Activated naive CD8-positive, alpha-beta T cell treated with anti-CD3 and anti-CD28 coated beads, Interleukin-2, amount 10 ng/mL, durations not matched to agents 7 days and 5 days (primary cell): ENCODE measurements at places on chromosomes 1 and 21.

- H3K27ac ChIP-seq: no peak overlapping the region
- DNase-seq: no peak
- H3K4me1 ChIP-seq: no peaks in the 10 kb centered on the region
- H3K4me3 ChIP-seq: no peak overlapping the region
- H3K36me3 ChIP-seq: no peaks in the 10 kb centered on the region
These were observed 185.3 kb upstream of the POU3F1 start for GRCh38 chr1:38231941-38232340.

GRCh38 chr1:23692308-23692871, 784 bp downstream of the RPL11 start:
- DNase-seq: no peak
- peak overlapping the region; percentile 89 for H3K27ac ChIP-seq
- peak overlapping the region; percentile 96 for H3K4me3 ChIP-seq
- H3K27me3 ChIP-seq: no peaks in the 10 kb centered on the region
- peaks cover 44% of the 10 kb centered on the region for H3K4me1 ChIP-seq

GRCh38 chr21:45888386-45889009, 93.1 kb upstream of the COL6A1 start:
- no peak overlapping the region for H3K27ac ChIP-seq
- peaks cover 10% of the 10 kb centered on the region for H3K27me3 ChIP-seq
- peaks cover 6% of the 10 kb centered on the region for H3K36me3 ChIP-seq
- H3K4me3 ChIP-seq: no peak overlapping the region
- DNase-seq: no peak
- peaks cover 16% of the 10 kb centered on the region for H3K4me1 ChIP-seq

DNA sequence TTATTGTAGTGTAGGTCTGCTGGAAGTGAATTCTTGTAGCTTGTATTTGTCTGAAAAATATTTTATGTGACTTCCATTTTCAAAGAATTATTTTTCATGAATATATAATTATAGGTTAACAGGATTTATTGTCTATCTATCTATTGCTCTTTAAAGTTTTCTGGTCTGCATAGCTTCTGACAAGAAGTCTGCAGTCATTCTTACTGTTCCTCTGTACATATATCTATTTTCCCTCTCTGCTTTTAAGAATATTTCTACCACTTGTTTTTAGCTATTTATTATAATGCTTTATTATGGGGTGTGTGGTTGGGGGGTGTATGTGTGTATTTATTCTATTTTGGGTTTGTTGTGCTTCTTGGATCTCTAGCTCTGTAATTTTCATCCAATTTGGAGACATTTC, 77.4 kb downstream of the ETS2 start:
- H3K27me3 ChIP-seq: peaks cover 3% of the 10 kb centered on the region
- no peak overlapping the region for H3K4me3 ChIP-seq
- H3K4me1 ChIP-seq: no peaks in the 10 kb centered on the region
- DNase-seq: no peak

GRCh38 chr1:79100385-79100784, 93.9 kb upstream of the ADGRL4 start:
- no peak for DNase-seq
- H3K27ac ChIP-seq: no peak overlapping the region
- no peaks in the 10 kb centered on the region for H3K36me3 ChIP-seq
- H3K27me3 ChIP-seq: no peaks in the 10 kb centered on the region
- H3K4me3 ChIP-seq: no peak overlapping the region

DNA sequence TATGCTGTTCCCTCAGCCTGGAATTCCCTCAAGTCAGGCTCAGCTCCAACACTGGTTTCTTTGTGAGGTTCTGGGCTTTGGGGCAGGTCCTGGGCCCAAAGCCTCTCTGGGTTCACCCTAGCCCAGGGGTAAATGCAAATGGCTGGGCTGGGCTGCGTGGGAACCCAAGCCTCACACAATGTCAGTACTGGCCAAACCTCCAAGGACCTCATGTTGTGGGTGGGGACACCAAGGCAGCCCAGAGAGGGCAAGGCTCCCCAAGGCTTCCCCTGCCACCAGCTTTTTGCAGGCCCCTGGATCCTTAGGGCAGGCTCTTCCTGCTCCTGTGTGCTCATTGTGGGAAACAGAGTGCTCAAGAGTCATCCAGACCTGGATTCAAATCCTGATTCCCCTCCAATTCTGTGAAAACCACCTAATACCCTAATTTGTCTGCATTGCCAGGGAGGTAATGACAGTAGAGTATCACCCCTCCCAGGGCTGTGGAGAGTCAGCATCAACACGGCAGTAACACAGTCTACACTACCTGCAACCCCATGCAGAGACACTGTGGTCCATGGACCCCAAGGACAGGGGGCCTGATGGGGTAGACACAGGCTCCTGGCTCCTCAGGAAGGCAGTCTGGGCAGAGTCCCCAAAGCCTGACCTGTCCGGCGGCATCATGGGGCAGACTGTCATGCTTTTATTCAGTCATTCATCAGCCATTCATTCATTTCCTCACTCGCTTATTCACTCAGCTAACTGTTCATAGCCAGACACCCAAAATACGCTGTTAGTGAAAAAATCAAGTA, 85.7 kb downstream of the DMRTB1 start:
- no peaks in the 10 kb centered on the region for H3K4me1 ChIP-seq
- no peak overlapping the region for H3K27ac ChIP-seq
- no peak overlapping the region for H3K4me3 ChIP-seq
- DNase-seq: peak; percentile 10
- no peaks in the 10 kb centered on the region for H3K36me3 ChIP-seq
